ENCODE measurements at places on chromosomes 13 and 19. TPM values are rescaled to one million over a fixed set of nuclear protein-coding genes. Genes with fewer than 3 reads are reported as not detected.

Gene ATXN8OS
- total RNA-seq: not detected

Gene SLC25A41
- 0.40 TPM for total RNA-seq

GRCh38 chr13:110286833-110287819, 19.8 kb downstream of the COL4A1 start:
- DNase-seq: no peak

- DNase-seq: no peak
Observed at GRCh38 chr13:94233401-94233800, 246.1 kb downstream of the DCT start.

DNA sequence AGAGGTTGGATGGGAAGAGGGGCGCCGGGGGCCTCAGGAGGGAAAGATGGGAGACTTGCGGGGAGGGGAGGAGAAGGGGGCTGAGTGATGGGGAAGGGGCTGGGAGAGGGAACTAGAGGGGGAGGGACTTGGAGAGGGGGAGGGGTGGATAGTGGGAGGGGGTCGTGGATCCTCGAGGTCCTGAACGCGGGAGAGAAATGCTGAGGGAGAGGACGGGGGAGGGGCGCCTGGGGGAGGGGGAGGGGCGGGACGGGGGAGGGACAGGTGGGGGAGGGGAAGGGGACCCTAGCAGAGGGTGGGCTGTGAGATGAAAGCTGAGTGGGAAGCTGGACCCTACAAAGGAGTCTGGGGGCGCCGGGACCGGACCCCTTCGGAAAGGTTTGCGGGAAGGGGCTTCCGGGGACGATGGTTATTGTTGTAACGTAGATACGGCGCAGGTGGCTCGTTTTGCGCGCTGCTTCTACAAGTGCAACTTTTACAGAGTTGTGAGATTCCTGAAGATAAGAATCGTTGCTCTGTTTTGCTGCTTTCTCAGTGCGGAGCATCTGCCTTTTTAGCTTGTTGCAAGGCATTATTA, 418 bp downstream of the ZNF444 start:
- no peak for DNase-seq

Gene MISP3
- total RNA-seq: 0.18 TPM

Gene ELANE
- not detected for total RNA-seq

DNA sequence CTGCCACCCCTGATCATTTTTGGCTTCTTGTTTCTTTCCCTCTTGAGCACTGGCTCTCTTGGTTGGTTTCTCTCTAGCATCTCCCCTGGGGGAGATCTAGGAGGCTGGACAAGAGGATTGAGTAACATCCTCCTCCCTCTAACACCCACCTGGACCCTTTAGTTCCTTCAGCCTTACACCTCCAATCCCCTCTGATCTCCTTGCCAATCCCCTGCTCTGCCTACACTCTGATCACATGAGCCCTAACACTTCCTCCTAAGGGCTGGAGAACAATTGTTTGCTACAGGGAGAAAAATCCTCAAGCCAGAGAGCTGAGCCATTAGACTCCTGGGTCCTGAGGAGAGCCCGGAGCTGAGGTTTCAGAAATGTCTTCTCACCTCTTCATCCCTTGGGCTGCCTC, 65.9 kb upstream of the ADGRL1 start:
- no peak for DNase-seq

GRCh38 chr19:5149508-5149907, 180.6 kb downstream of the KDM4B start:
- DNase-seq: no peak

- no peak for DNase-seq
Observed at GRCh38 chr13:42129033-42129432, 80.6 kb downstream of the DGKH start.

DNA sequence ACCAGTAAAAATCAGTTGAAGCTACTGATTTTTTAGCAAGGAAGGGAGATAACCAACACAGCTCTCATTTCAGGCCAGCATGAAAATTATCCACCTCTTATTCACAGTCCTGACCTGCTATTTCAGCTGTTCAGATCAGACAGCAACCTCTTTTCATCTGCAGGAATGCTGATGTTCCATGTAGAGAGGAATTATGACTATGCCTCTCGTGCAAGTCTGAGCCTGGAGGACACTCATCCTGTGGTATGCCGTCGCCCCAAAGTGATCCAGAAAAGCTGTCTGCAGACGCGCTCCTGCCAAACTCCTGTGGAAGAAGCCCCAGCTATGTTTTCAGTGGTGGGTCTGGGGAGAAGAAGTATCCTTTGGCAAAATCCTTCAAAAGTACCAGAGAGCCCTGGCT, 563.5 kb upstream of the SLITRK1 start:
- DNase-seq: no peak

Data from activated B cell treated with CpG ODN at 0.5 μM for 24 hours (primary cell).